ENCODE measurements at places on chromosomes 12 and 14. TPM values are rescaled to one million over a fixed set of nuclear protein-coding genes. Genes with fewer than 3 reads are reported as not detected.
A peak's percentile ranks its signal among the peaks of the same experiment; 100 is the strongest.

GRCh38 chr12:14238221-14238792, 127.2 kb upstream of the ATF7IP start:
- no peak overlapping the region for H3K27ac ChIP-seq
- H3K36me3 ChIP-seq, result no peaks in the 10 kb centered on the region

DNA sequence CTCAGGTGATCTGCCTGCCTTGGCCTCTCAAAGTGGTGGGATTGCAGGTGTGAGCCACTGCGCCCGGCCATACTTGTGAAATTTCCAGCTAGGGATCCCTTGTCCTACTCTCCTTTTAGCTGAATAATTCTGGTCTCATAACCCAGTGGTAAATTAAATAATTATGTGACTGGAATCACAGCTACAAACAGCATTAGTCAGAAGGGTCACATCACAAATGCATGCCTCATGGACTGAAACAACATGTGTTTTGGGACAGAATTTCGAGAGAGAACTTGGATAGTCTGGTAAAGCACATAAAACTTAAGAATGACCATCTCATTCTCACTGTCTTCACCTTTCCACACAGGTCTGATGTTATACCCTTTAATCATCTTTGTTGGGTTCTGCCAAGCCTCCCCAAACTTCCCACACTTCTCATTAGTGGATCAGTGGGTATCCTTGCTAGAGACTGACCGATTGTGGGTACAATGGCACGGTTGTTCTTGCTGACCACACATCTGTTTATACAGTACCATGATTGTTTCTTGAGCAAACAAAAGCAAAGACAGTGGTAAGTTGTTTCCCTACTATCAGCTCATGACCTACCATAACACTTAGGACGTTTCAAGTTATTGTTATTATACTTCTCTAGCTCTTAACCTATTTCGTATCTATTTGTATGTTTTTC, 5.1 kb downstream of the GPRC5D start:
- peaks cover 11% of the 10 kb centered on the region for H3K4me1 ChIP-seq
- H3K4me3 ChIP-seq, result no peak overlapping the region
- peak; percentile 36 for DNase-seq
- H3K36me3 ChIP-seq, result peaks cover 12% of the 10 kb centered on the region
- peaks cover 15% of the 10 kb centered on the region for H3K27me3 ChIP-seq
- H3K27ac ChIP-seq, result no peak overlapping the region

The CKAP4 gene
- total RNA-seq, result 568 TPM

- H3K4me1 ChIP-seq, result peaks cover 50% of the 10 kb centered on the region
- peaks cover under 1% of the 10 kb centered on the region for H3K36me3 ChIP-seq
- peaks cover 15% of the 10 kb centered on the region for H3K27me3 ChIP-seq
Observed at GRCh38 chr12:94172973-94173372, 24.6 kb downstream of the PLXNC1 start.

GRCh38 chr12:42737398-42737797, 147.9 kb upstream of the PRICKLE1 start:
- no peak overlapping the region for H3K4me3 ChIP-seq
- peaks cover 19% of the 10 kb centered on the region for H3K4me1 ChIP-seq
- H3K27me3 ChIP-seq, result peaks cover 1% of the 10 kb centered on the region
- DNase-seq, result no peak
- no peaks in the 10 kb centered on the region for H3K36me3 ChIP-seq

GRCh38 chr14:91332171-91332985, 85.2 kb downstream of the CCDC88C start:
- H3K36me3 ChIP-seq, result no peaks in the 10 kb centered on the region
- no peak overlapping the region for H3K27ac ChIP-seq
- peaks cover 57% of the 10 kb centered on the region for H3K27me3 ChIP-seq
- DNase-seq, result no peak
- H3K4me3 ChIP-seq, result no peak overlapping the region

The CPNE6 gene
- not detected for total RNA-seq

- no peak overlapping the region for H3K4me3 ChIP-seq
- H3K4me1 ChIP-seq, result no peaks in the 10 kb centered on the region
- no peak for DNase-seq
Observed at GRCh38 chr14:66131111-66131510, 355.1 kb upstream of the CCDC196 start.

- no peak for DNase-seq
- H3K27ac ChIP-seq, result no peak overlapping the region
- no peak overlapping the region for H3K4me3 ChIP-seq
- H3K4me1 ChIP-seq, result peaks cover 14% of the 10 kb centered on the region
Observed at GRCh38 chr14:89217891-89218290, 199.1 kb downstream of the FOXN3 start.

The ZBTB39 gene
- 4.4 TPM for total RNA-seq

GRCh38 chr12:12358528-12358927, 1.6 kb downstream of the BORCS5 start:
- no peak for DNase-seq
- H3K4me3 ChIP-seq, result peak overlapping the region; percentile 91
- peaks cover 21% of the 10 kb centered on the region for H3K4me1 ChIP-seq
- H3K27ac ChIP-seq, result peak overlapping the region; percentile 90
- H3K27me3 ChIP-seq, result peaks cover 2% of the 10 kb centered on the region
- no peaks in the 10 kb centered on the region for H3K36me3 ChIP-seq

DNA sequence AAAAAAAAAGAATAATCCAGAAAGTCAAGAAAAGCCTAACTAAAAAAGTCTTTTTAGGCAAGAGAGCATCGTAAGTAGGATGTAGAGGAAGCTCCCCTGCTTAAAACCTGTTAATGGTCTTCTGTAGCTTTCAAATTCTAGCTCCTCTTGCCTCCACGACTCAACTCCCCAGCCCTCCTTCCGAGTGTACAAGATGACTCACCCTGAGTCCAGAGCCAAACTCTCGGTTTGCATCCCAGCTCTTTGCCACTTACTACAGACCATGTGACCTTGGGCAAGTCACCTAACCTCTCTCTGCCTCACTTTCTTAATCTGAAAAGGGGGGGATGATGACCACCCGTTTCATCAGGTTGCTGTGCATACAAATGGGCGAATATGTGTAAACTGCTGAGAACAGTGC, 460.4 kb downstream of the DPF3 start:
- peaks cover 7% of the 10 kb centered on the region for H3K4me1 ChIP-seq
- H3K27me3 ChIP-seq, result peaks cover 15% of the 10 kb centered on the region
- DNase-seq, result peak; percentile 19
- no peaks in the 10 kb centered on the region for H3K36me3 ChIP-seq
- no peak overlapping the region for H3K27ac ChIP-seq
- no peak overlapping the region for H3K4me3 ChIP-seq

The SLCO1C1 gene
- not detected for total RNA-seq

The CCDC184 gene
- 0.42 TPM for total RNA-seq

GRCh38 chr12:104467346-104467837, 10.6 kb downstream of the CHST11 start:
- no peak overlapping the region for H3K27ac ChIP-seq
- DNase-seq, result no peak
- H3K4me1 ChIP-seq, result peaks cover 10% of the 10 kb centered on the region
- H3K36me3 ChIP-seq, result no peaks in the 10 kb centered on the region
- H3K27me3 ChIP-seq, result peaks cover 8% of the 10 kb centered on the region

DNA sequence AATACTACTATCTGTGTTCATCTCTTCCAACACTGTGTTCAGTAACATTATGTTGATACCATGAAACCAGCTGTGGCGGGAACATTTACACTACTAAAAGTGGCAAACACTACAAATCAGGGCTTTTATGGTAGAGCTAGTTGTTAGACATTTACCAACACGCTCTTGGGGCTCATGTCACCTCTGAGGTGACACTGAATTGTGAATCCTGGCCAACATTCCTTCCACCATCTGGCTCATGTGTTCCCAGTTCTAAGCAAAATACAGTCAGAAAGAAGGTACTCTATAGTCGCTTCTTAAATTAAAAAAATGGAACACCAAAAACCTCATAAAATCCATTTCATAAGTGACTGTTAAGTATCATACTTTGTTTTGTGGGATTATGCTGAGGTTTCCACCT, 436.6 kb downstream of the FUT8 start:
- no peaks in the 10 kb centered on the region for H3K36me3 ChIP-seq
- peaks cover 20% of the 10 kb centered on the region for H3K27me3 ChIP-seq
- DNase-seq, result no peak
- H3K4me1 ChIP-seq, result no peaks in the 10 kb centered on the region

DNA sequence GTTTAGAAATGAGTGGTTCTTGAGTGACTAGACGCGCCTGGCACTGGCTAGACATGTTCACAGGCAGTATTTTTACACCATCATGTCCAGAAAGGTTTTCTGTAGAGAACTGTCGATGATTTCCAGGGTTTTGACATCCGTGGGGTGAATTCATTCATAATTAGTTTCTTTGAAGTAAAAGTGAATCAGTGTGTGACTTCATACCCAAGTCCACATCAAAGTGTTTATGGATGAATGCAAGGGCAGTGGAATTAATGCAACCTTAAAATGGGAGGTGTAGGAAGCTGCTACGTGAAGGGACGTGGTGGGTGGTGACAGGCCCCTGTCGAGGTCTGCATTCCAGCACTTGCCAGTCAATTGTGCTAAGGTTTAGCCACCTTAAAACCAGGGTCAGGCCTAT, 38.4 kb upstream of the ELK3 start:
- no peaks in the 10 kb centered on the region for H3K36me3 ChIP-seq
- H3K27ac ChIP-seq, result no peak overlapping the region
- DNase-seq, result no peak
- H3K4me3 ChIP-seq, result no peak overlapping the region

DNA sequence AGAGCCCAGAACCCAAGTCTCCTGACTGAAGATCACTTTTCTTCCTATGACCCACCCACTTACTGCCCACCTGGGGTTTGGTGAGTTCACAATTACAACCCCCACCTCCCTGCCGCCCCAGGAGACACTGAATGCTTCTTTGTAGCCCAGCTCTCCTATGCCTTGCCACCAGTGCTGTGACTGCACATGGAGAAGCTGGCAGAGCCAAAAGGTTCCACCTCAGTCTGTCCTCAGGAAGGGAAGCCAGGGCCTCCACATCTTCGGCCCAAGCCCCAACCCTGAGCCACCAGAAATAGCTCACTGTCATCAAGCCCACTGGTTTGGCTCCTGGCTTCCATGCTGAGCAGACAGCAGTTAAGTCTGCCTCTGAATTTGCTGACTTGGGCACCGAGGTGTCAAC, 25.6 kb downstream of the OTUB2 start:
- no peak for DNase-seq
- no peak overlapping the region for H3K4me3 ChIP-seq
- H3K27me3 ChIP-seq, result no peaks in the 10 kb centered on the region
- peaks cover 45% of the 10 kb centered on the region for H3K36me3 ChIP-seq
- H3K4me1 ChIP-seq, result no peaks in the 10 kb centered on the region

GRCh38 chr12:101759396-101760047, 20.3 kb upstream of the SYCP3 start:
- peaks cover 2% of the 10 kb centered on the region for H3K27me3 ChIP-seq
- H3K36me3 ChIP-seq, result no peaks in the 10 kb centered on the region
- peak; percentile 21 for DNase-seq
- H3K27ac ChIP-seq, result no peak overlapping the region
- H3K4me1 ChIP-seq, result no peaks in the 10 kb centered on the region

GRCh38 chr14:81172353-81172752, 48.4 kb downstream of the GTF2A1 start:
- H3K27ac ChIP-seq, result peak overlapping the region; percentile 63
- H3K4me1 ChIP-seq, result peaks cover 54% of the 10 kb centered on the region
- DNase-seq, result peak; percentile 11
- peaks cover 5% of the 10 kb centered on the region for H3K36me3 ChIP-seq
- H3K27me3 ChIP-seq, result no peaks in the 10 kb centered on the region

DNA sequence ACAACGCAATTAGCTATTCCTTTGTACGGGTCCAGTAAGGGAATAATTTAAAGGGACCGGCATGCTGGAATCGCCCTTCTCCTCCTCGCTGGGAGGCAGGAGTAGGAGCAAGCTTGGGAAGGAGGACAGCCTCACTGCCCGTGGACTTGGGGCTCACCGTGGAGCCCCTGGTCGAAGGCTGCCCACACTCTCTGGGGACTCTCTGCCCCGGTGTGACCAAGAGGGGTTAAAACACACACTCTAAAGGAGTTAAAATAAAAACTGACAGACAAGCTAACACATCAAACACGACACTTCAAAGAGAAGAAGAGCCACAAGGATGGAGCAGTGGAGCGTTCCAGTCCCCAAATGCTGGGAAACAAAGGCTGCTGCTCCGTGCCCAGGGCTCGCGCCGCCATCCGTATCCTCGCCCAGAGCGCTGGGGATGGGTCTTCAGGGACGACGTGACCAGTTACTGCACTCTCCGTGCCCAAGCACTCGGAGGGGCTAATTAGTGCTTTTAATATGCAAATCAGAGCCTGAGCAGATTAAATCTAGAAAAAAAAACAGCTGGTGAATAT, 123.3 kb downstream of the PAPOLA start:
- no peaks in the 10 kb centered on the region for H3K36me3 ChIP-seq
- H3K27me3 ChIP-seq, result peaks cover 3% of the 10 kb centered on the region
- no peak for DNase-seq
- H3K4me3 ChIP-seq, result no peak overlapping the region

GRCh38 chr12:42017051-42017450, 127.6 kb downstream of the GXYLT1 start:
- no peaks in the 10 kb centered on the region for H3K4me1 ChIP-seq
- no peak overlapping the region for H3K4me3 ChIP-seq
- H3K36me3 ChIP-seq, result no peaks in the 10 kb centered on the region
- no peak overlapping the region for H3K27ac ChIP-seq
- no peak for DNase-seq

- H3K4me3 ChIP-seq, result no peak overlapping the region
- H3K27me3 ChIP-seq, result peaks cover 4% of the 10 kb centered on the region
- H3K4me1 ChIP-seq, result peaks cover 10% of the 10 kb centered on the region
- no peak for DNase-seq
- H3K27ac ChIP-seq, result no peak overlapping the region
Observed at GRCh38 chr12:7934091-7934888, 1.7 kb downstream of the SLC2A3 start.

DNA sequence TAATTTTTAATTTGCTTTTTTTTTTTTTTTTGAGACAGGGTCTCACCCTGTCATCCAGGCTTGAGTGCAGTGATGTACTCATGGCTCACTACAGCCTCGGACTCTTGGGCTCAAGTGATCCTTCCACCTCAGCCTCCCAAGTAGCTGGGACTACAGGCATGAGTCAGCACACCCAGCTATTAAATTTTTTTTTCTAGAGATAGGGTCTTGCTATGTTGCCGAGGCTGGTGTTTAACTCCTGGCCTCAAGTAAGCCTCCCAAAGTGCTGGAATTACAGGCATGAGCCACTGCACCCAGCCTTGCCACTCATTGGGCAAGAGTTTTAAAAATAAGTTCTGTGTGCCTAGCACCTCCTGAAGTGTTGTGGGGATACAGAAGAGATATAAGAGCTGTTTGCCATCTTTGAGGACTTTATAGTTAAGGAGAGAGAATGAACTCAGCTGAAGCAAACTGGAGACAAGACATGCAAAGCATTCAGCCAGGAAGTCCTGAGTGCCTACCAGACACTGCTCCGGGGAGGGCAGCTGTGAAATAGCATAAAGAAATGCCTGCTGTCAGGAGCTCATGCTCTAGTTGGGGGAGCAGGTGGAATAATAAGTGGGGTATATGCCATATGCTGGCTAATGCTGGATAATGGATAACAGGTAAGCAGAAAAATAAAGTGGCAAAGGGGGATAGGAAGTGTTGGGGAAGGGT, 15.0 kb upstream of the EMP1 start:
- H3K27ac ChIP-seq, result 0 out of 2 replicates have a peak overlapping the region, but pooled peaks have one; percentile 2
- no peaks in the 10 kb centered on the region for H3K27me3 ChIP-seq
- no peaks in the 10 kb centered on the region for H3K36me3 ChIP-seq
- DNase-seq, result no peak
- H3K4me3 ChIP-seq, result no peak overlapping the region

GRCh38 chr12:109214131-109214530, 95.0 kb downstream of the FOXN4 start:
- H3K4me1 ChIP-seq, result no peaks in the 10 kb centered on the region
- no peak overlapping the region for H3K27ac ChIP-seq
- no peaks in the 10 kb centered on the region for H3K36me3 ChIP-seq

GRCh38 chr12:43848786-43849185, 12.9 kb downstream of the TMEM117 start:
- peaks cover 23% of the 10 kb centered on the region for H3K36me3 ChIP-seq
- H3K4me1 ChIP-seq, result peaks cover 35% of the 10 kb centered on the region
- DNase-seq, result no peak
- H3K27ac ChIP-seq, result no peak overlapping the region
